Stimulated activated CD4-positive, alpha-beta T cell treated with anti-CD3 and anti-CD28 coated beads, Interleukin-4, amount 100 ng/mL, for 1 hour (primary cell): ENCODE measurements at places on chromosomes 16 and 17.
A peak's percentile ranks its signal among the peaks of the same experiment; 100 is the strongest.

GRCh38 chr17:69445132-69445531 is 30.6 kb downstream of the MAP2K6 start:
- DNase-seq = no peak

- no peak for DNase-seq
Measured at GRCh38 chr16:57028086-57028485, 38.7 kb downstream of the NLRC5 start.

GRCh38 chr17:40724656-40725055 is 21.1 kb upstream of the KRT24 start:
- DNase-seq = no peak

- DNase-seq = no peak
Measured at GRCh38 chr17:66983414-66984021, 19.0 kb downstream of the CACNG4 start.

DNA sequence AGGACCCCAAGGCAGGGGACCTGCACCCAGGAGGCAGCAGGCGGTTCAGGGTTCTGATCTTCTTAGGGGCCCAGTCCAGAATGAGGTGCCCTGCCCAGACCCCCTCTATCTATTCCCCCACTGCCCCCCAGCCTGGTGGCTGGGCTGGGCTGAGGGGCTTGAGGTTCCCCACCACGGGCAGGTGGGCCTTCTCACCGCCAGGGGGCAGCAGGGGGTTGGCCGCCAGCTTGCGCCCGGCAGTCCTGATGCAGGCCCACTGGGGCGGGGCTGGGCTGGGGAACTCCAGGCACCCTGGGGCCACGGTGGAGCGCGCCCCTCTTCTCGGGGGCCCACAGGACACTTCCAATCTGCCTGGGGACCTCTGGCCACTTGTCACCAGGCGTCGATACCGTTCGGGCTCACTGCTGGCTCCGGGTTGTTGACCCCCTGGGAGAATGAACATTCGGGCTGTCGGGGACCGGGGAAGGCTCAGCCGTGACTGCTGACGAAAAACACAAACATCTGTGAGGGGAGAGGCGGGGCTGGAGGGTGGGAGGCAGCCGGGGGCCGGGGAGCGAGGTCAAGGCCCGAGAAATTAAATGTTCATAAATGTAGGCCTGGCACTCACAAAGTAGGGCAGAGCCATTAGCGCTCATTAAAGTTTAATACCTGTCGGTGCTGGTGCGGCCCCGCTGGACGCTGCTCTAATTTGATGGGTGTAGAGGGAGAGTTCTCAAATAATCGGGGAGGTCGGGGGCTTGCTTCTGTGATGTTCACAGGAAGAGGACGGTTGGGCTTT is 219.3 kb upstream of the GSE1 start:
- DNase-seq = peak; percentile 72

DNA sequence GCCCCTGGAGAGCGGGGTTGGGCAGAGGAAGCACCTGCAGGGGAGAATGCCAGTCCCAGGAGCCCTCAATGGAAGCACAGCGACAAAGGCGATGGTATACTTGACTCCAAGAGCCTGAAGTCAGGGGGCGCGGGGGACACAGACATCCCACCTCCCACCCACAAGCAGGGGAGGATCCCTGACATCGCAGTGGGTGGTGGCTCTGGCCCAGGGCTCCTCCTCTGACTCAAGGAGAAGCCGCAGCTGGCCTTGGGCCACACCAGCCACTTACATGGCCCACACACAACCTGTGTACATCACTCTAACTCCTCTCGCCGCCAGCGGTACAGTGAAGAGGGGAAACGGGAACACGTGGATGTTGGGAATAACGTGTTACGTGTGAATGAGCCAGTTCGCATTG is 44.3 kb downstream of the FZD2 start:
- no peak for DNase-seq

- no peak for DNase-seq
Measured at GRCh38 chr16:86549076-86549892, 5.8 kb downstream of the MTHFSD start.

DNA sequence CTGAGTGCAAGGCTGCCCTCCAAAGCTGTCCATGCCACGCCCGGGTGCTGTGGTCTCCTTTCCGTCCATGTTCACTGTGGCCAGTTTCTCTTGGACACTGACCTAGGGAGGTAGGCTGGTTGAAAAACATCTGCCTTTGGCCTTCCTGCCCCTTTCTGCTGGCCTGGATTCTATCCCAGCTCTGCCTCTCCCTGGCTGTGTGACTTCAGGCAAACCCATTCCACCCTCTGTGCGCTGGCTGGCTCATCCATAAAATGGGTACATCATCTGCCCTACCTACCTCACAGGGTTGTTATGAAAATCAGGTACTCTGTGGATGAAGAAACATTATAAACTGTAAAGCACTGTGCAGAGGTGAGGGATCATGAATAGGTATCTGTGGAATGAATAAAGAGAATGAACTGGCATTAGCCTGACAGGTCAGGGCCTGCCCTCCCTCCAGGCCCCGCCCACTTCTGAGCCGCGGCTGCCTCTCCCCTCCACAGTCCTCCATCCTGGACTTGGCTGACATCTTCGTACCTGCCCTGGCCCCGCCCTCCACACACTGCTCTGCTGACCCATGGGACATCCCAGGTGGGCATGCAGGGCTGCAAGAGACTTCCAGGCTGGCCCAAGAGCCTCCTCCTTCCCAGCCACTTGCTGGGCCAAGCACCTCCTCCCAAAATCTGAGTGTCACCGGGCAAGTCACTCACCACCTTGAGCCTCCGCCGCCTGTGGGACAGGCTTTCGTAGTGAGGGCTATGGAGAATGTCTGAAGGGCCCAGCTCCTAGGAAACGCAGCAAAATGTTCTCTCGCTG is 7.0 kb upstream of the SPATA20 start:
- no peak for DNase-seq

- no peak for DNase-seq
Measured at GRCh38 chr16:8522757-8523156, 67.6 kb downstream of the TMEM114 start.

GRCh38 chr17:62751060-62751691 is 56.9 kb downstream of the MARCHF10 start:
- no peak for DNase-seq

- DNase-seq = no peak
Measured at GRCh38 chr16:89646906-89647305, 10.6 kb downstream of the CHMP1A start.

DNA sequence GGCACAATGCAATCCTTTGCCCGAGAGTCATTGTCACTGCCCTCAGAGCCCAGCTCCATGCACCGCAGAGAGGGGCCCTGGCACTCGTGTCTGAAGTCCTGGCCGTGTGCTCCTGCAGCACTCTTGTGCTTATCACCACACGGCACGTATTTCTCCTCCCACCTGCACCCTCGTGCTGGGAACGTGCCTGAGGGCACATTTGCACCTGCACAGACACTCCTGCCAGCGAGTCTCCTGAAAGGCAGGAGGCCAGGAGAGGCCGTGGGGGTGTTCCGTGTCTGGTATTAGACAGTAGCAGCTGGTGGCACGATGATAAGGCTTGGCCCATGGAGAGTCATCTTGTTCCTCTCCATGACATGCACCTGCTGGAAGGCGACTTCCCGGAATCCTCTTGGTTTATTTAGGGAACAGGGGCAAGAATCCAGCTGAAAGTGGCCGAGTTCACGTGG is 3.4 kb upstream of the ACSF3 start:
- DNase-seq = no peak

GRCh38 chr17:75983501-75984181 is 4.6 kb downstream of the TEN1 start:
- no peak for DNase-seq

DNA sequence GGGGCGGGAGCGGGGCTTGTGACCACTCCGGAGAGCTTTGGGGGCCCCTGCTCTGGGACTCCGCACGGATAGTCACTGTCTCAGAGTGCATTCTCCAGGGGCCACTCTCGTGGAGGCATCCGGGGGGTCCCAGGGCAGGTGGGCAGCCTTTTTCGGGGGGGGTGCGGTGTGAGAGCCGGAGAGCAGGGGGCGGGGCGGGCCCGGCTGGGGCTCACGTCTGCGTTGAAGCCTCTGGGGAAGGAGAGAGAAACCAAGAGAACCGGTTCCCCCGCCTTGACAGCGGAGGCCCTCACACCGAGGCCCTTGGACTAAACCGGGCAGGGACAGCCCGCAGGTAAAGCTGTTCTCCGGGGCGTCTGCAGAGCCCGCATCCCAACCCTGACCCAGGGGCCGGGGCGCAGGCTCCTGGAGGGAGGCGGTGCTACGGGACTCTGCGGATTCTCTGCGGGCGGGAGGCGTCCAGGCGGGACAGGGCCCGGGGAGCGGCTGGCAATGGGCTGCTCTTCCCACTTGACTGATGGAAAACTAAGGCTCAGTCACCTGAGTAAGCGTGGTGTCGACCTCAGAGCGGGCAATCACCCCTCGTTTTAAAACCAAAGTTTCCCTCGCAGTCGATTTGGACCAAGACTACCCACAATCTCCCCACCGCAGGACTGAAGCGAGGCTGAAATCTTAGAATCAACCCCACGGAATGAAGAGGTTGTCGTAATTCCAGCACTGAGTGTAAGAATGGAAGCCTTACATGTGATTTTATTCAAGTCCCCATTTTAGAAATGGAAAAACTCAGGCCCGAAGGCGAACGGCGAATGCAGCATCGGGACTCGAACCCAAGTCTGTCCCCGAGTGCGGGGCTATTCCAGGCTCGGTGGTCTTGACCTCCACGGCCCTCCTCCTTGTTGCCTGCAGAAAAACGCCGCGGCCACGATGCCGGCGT is 49.6 kb upstream of the AMZ2 start:
- DNase-seq = peak; percentile 41

DNA sequence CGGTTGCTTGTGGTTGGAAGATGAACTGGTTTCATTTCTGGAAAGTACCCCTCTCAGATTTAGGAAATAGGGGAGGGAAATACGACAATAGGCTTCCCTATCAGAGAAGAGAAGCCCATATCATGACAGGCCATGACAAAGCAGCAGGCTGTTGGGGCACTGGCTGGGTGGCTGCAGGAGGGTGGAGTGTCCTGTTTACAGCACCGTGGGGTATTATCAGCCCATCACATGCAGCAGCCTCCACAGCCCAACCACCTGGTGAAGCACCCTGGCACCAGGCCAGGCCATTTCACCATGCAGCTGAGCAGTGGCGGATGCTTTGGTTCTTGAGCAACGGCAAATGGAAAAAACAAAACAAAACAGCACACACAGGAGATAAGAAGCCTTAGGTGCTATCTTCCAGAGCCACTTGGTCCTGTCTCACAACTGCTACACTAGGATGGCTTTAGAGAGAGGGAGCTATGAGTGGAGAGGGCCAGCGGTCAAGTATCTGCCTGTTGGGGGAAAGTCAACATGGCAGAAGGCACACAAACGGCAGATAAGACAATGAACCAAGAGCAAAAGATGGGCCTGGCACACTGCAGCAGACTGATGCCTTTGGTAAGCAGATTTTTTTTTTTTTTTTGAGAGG is 24.2 kb downstream of the FAM117A start:
- DNase-seq = peak; percentile 76

DNA sequence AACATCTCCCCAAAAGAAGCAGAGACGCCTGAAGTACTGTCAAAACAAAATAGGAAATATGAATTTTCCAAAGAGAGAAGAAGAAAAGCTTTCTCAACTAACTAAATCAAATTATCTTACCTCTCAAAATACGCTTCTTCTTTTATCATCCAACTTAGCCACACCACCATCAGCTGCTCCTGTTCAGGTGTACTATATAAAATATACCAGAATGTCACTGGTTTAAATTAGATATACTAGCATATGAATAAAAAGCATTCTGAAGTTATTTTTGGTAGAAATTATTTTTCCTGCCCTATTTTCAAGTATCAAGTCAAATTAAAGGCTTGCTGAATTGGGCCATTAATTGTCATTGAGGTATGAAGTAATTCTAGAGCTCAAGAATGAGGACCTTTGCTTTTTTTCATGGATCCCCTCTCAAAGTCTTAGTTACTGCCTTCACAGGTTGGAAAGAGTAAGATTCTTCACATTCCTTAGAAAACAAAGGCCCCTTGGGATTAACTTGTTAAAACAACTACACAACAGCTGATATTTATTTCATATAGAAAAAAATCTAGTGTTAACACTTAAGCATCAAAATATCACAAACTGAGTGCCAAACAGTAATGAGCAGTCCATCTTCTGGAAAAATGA is 30.1 kb downstream of the INTS2 start:
- no peak for DNase-seq
